ENCODE measurements at places on chromosomes 7 and 10.

- no peak for DNase-seq
Measured at GRCh38 chr7:105748701-105749100, 127.7 kb downstream of the ATXN7L1 start.

DNA sequence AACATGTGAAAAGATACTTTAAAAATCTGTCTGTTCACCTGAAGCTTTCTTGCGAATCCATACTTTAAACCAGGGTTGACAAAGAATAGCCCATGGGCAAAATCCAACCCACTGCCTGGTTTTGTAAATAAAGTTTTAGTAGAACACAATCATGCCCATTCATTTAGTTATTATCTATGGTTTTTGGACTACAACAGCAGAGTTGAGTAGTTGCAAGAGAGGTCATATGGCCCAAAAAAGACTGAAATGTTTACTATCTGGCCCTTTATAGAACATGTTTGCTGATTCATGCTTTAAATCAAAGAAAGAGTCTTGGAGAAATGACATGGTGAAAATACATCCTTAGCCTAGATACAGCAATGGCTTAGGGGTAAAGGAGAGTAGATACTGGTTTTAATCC, 356.2 kb downstream of the RNLS start:
- no peak for DNase-seq

GRCh38 chr7:106862317-106863089, 2.6 kb upstream of the PIK3CG start:
- DNase-seq: no peak

GRCh38 chr7:3917436-3917835, 616.4 kb downstream of the SDK1 start:
- no peak for DNase-seq

DNA sequence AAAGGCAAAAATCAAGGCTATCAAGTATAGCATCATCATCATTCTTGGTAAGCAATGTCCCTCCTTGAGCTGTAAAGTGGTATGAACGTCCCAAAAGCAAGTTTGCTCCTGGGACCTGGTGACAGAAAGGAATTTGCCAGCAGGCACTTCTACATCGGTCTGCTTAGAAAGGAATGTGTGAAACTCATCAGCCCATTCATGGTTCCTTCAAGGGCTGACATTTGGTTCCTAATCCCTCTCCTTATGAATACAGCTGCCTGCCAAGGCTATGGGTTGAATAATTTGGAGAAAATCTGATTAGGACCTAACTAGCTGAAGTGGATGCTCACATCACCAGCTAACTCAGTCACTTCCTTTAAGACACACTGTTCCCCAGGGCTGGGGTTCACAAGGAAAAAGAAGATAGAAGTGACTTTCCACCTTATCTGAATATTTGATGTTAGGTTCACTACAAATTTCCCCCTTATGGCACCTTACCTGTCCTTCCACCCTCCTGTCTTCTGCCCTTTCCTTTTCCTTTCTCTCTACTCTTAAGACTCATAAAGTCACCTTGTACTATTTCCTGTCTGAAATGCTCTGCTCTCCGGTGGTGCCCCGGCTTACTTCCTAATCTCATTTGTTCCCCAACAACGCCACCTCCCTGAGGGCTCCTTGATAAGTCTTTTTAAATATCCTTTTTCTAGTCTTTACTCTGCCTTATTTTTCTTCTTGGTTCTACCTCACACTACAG, 187.1 kb downstream of the NPSR1 start:
- DNase-seq: no peak

DNA sequence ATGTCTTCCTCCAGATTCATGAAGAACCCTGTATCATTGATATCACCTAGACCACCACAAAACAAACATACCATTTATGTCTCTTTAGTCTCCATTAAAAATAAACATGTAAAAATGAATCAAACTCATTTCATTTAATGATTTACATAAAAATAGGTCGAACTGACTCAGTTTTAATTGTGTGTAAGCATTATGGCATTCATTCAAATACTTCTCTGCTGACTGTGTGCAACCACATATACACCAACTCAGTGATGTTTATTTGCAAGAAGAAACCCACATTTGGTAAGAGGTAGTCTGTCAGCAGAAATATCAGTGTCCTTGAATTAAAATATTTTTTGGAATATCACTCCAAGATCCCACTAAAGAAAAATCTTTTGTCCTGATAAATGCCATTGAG, 30.5 kb downstream of the ABCB1 start:
- no peak for DNase-seq

- no peak for DNase-seq
Measured at GRCh38 chr7:28052933-28053332, 127.7 kb downstream of the JAZF1 start.

DNA sequence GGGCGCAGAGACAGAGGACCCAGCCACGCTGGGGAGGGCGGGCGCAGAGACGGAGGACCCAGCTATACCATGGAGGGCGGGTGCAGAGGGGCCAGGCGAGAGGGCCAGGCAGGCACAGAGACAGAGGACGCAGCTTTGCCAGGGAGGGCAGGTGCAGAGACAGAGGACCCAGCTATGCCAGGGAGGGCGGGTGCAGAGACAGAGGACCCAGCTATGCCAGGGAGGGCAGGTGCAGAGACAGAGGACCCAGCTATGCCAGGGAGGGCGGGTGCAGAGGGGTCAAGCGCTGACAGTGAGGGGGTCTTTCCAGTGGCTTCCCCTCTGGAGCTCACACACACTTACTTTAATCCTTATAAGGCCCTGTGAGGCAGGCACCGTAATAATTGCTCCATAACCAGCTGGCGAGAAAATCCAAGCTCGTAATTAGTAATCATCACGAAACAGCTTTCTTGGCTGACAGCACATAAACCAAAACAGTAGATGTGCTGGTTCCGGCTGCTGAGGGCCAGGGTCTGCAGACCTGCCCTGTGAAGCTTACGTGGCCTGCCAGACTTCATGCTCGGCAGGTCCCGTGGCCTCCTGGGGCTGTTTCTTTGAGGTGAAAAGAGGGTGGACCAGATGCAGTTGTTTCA, 137.2 kb downstream of the VIPR2 start:
- DNase-seq: no peak

GRCh38 chr10:7291487-7292270, 119.2 kb downstream of the SFMBT2 start:
- no peak for DNase-seq

- no peak for DNase-seq
Measured at GRCh38 chr10:13106387-13107045, 6.6 kb downstream of the OPTN start.

- DNase-seq: no peak
Measured at GRCh38 chr7:128948312-128948973, 10.7 kb downstream of the IRF5 start.

DNA sequence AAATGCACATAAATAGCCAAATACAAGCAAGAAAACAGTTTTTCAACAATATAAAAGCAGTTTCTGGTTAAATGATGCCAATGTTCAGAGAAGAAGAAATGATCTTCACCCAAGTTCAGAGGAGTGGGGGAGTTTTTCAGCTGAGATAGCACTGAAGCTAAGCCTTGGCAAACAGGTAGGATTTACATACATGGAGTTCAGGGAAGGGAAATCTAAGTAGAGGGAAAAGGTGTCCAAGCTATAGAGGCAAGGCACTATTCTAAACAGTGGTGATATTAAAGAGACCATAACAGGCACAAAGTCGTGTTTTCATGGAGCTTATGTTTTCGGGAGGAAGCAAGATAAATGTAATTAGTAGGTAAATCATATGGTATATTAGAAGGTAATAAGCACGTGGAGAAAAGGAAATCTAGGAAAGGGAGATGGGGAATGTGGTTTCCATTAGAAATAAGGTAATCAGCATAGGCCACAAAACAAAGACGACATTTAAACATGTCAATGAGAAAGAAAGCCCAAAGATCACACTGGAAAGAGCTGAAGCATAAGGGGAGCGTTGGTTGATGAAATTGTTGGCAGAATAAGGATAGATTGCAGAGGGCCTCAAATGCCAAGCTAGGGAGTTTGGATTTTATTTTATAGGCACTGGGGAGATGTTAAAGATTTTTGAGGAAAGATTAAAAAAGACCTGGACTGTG, 704.3 kb downstream of the MAGI2 start:
- no peak for DNase-seq

Measured in stimulated activated CD4-positive, alpha-beta T cell treated with anti-CD3 and anti-CD28 coated beads, TNF-alpha, amount 100 ng/mL, for 24 hours (primary cell).